ENCODE measurements at places on chromosomes 12 and 14.

- no peak for DNase-seq
Observed at GRCh38 chr12:71107936-71108335, 49.9 kb downstream of the TSPAN8 start.

- no peak for DNase-seq
Observed at GRCh38 chr12:24728366-24728765, 220.5 kb downstream of the BCAT1 start.

DNA sequence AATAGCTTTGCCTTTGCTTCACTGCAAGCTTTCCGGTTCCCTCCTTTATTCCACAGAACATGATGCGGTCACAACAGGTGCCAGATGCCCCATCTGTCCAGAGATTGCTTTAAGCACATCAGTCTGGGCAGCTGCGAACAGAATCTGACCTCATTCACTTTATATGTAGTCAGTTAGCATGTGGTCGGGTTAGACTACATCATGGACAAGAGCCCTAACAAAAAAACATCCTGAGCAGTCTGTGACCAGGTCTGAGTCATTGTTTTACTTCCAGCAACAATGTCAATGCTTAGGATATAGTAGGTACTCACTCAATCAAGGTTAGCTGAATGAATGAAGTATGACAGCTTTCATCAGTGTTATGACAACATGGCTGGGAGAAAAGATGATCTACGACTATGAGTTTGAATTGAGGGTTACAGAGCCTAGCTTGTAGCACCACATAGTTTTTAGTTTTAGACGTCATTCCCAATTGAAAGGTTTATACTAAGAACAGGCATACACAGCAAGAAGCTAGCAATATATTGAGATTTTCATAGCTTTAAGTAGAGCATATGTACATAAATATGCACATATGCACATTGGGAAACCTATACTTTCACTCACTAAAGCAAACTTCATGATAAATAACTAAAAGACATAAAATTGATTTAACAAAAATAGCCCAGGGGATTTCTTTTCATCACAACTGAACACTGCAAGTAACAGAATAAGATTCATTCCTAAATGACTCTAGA is 64.2 kb upstream of the TMCC3 start:
- no peak for DNase-seq

DNA sequence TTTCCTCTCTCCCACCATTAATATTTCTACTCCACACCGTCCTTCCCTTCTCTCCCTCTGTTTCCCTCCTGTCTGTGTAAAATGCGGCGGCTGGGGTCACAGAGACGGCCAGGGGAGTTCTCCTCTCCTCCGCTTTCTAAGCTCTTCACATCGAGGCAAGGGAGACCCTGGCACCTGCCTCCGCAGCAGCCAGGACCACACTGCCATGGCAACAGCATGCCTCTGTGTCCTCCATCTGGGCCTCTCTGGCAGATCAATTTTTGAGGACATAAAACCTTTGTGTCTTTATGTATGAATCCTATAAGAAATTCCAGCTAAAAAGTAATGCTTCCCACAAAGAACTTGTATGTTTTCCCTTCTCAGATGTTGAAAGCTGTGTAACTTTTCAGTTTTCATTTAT is 41.4 kb downstream of the DYRK4 start:
- no peak for DNase-seq

DNA sequence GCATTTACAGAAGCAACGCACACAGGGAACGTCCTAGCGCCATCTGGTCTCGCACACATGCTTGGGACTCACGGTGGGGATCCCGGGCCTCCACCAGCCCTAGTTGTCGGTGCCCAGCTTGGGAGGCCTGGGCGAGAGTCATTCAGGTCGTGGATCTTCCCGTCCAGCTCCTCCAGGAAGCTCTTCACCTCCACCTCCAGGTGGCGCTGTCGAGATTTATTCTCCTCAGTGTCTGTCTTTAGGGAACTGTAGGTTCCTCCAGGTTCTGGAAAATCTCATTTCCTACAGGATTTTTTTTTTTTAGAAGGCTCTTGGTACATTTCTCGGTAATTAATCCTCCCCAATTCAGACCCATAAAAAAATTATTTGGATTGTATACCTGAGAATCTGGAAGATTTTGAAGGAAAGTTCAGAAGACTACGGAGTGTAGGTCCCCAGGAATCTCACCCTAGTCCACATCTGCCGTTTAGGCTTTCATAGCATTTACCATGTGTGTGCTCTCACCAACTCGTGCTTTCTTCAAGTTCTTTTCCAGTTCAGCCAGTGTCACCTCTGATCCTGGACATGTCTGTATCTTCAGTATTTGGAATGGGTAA is 910.0 kb downstream of the TMEM121 start:
- peak; percentile 61 for DNase-seq

DNA sequence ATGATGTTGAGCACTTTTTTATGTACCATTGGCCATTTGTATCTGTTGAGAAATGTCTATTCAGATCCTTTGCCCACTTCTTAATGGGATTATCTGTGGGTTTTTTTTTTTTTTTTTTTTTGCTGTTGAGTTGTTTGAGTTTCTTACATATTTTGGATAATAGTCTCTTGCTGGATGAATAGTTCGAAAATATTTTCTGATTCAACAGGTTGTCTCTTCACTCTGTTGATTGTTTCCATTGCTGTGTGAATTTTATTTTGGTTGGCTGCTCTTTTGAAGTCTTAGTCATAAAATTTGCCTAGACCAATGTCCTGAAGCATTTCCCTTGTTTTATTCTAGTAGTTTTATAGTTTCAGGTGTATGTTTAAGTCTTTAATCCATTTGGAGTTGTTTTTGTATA is 64.5 kb downstream of the CAND1 start:
- no peak for DNase-seq

DNA sequence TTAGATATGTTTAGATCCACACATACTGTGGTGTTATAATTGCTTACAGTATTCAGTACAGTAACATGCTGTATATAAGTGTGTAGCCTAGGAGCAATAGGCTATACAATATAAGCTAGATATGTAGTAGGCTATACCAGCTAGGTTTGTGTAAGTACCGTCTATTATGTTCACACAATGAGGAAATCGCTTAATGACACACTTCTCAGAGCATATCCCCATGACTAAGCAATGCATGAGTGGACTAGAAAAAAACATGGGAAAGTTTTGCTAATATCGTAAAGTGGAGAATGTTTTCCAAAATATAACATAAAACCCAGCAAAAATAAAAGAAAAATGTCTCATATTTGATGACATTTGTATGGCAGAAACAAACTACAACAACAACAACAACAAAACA is 27.3 kb downstream of the AKAP3 start:
- no peak for DNase-seq

GRCh38 chr14:58875613-58876012 is 237.9 kb downstream of the DACT1 start:
- no peak for DNase-seq

- DNase-seq = no peak
Observed at GRCh38 chr12:65466911-65467310, 188.4 kb downstream of the MSRB3 start.

DNA sequence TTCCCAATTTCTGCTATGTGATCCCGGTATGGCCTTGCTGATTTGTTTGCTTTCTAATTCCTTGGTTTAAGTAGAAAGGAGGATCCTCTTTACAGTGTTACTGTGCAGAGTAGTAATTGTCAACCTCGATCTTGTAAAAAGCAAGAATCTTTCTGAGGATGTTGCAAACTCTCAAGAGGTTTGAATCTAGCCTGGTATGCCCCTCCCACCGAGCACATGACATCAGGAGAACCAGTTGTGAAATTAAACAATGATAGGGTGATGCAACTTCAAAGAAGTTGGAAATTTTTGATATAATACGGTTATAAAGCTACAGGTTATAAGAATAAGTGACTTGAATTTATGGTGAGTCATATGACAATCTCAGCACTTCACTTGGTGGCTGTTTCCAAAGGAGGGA is 35.0 kb upstream of the FUT8 start:
- no peak for DNase-seq
